ENCODE measurements at places on chromosomes 11 and 22.

- no peak for DNase-seq
Observed at GRCh38 chr11:74504100-74504691, 10.7 kb upstream of the LIPT2 start.

DNA sequence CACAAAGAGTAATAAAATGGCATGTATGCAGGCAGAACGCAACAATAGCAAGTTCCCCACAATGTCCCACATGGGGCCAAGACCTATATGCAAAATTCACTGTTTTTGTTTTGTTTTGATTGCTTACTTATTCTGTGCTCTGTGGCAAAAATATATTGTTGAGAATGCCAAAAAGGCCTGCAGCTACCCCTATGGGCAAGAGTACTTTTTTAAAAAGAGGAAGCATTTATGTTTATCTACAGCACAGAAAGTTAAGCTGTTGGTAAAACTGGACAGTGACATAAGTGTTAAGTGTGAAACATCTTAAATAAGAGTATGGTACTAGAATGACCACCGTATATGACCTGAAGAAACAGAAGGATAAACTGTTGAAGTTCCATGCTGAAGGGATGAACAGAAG is 301.9 kb upstream of the ZC3H12C start:
- DNase-seq: no peak

DNA sequence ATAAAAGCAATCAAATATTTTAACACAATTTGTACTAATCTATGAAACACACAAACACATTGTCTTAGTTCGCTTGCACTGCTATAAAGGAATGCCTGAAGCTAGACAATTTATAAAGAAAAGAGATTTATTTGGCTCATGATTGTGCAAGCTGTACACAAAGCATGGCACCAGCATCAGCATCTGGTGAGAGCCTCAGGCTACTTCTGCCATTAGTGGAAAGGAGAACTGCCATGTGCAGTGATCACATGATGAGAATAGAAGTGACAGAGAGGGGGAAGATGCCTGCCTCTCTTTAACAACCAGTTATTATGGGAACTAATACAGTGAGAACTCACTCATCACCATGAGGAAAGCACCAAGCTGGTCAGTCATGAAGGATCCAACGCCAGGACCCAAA is 105.1 kb downstream of the GUCY1A2 start:
- no peak for DNase-seq

- DNase-seq: no peak
Observed at GRCh38 chr11:117834838-117835443, 10.4 kb upstream of the FXYD2 start.

- DNase-seq: no peak
Observed at GRCh38 chr11:8258784-8259183, 4.9 kb downstream of the LMO1 start.

- no peak for DNase-seq
Observed at GRCh38 chr11:134572741-134573675, 161.0 kb upstream of the B3GAT1 start.

GRCh38 chr11:75809111-75809510 is 5.9 kb upstream of the UVRAG start:
- DNase-seq: no peak

DNA sequence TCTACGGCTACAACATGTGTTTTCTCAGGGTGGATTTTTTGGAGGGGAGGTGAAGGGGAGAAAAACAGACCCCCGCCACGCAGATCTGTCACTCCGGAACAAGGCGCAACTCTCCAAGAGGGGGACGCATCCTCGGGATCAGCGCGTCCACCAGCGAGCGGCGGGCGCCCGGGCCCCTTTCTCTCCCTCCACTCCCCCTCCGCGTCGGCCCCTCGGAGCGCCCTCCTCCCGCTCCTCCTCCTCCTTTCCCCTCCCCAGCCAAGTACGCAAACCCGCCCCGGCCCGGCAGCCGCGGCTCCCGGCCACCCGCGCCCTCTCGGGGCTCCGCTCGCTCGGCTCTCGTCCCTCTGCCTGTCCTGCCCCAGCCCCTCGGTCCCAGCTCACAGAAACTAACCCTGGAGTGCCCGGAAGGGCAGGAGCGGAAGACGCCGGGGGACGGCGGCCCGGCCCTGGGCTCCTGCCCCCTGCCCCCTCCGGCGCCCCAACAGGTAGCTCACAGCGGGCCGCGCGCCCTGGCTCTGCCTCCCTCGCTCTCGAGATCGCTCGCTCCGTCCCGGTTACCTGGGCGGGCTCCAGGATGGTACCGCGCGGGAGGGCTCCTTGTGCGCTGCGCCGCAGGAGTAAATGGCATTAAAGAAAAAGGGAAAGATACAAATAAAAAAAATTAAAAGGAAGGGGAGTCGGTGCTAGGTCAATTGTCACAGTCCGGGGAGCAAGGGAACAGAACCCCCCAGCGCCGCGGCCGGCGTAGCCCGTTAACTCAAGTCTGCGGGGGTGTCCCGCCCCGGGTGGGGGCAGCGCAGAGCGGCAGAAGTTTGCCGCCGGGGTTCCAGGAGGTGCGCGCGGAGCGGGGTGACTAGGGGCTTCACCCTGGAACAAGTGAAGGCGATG is 131.4 kb upstream of the C11orf58 start:
- peak; percentile 39 for DNase-seq

DNA sequence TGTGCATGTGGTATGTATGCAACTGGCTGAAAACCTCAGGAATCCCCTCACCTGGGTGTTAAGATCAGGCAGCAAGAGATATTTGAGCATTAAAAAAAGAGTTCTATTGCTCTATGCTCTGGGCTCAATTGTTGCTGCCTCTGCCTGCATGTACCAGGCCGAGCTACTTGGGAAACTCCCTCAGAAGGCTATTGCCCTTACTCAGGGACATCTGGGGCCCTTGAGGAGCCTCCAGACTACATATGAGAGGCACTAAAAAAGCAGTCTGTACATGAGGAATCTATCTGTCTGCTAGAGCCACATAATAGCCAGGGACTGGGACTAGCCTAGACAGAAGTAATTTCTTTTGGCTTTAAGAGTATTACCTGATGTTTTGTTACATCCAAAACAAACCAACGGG is 120.1 kb downstream of the SWAP70 start:
- no peak for DNase-seq

DNA sequence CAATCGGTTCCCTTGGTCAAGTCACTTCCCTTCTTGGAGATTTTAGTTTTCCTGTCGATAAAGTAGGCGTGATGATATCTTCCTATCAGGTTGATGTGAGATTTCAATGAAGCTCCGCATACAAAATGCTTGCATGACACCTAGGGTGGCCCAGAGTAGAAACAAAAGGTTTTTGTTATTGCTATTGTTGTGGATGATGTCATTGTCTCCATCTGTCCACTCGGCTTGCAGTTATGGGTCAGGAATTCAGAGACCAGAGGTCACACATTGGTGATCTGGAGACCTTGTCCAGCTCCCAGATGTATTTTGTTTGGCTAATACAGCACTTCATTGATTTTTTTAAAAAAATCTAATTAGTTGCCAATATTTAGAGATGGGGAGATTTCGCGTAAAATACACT is 382.1 kb downstream of the MN1 start:
- no peak for DNase-seq

DNA sequence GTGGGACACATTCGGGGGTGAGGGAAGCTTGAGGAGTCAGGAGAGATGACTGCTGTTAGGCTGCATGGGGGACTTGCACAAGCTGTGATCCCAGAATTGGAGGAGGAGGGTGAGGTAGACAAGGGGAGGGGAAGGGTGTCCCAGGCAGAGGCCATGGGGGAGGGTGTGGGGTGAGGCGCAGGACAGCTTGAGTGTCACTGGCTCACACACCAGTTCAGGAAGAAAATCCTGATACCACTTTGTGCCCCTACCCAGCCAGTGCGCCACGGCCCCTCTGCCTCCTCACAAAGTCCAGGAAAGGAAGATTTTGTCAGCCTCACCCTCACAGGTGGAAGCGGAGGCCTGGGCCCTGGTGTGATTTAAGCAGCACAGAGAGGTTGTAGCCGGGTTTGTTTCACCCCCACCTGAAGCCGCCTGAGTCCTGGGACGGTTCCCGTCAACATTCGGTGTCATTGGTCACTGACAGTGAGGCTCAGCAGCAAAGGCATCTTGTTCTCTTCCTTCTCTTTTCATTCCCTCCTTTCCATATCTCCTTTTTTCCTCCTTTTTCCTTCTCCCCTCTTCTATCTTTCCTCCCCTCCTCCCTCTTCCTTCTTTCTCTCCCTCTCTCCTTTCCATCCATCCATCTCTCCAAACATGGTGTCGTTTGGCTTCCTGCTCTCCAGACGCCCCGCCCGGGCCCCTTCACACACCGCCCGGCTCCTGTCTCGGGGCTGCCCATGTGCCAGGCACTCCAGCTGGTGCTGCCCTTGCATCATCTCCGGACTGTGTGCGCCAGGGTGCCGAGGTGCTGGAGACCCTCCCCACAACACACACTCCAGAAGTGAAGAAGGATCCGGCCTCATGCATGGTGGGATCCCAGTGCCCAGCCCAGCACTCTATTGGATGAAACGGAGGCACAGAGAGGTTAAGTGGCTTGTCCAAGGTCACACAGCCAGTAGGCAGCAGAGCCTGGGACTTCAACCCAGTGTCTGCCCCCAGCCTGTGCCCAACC is 89.3 kb downstream of the MPPED1 start:
- DNase-seq: no peak
